ENCODE measurements at places on chromosomes 7 and 10.

GRCh38 chr10:49351669-49352068, 44.2 kb downstream of the DRGX start:
- DNase-seq = no peak

GRCh38 chr10:70348228-70348850, 34.1 kb downstream of the LRRC20 start:
- peak; percentile 26 for DNase-seq

DNA sequence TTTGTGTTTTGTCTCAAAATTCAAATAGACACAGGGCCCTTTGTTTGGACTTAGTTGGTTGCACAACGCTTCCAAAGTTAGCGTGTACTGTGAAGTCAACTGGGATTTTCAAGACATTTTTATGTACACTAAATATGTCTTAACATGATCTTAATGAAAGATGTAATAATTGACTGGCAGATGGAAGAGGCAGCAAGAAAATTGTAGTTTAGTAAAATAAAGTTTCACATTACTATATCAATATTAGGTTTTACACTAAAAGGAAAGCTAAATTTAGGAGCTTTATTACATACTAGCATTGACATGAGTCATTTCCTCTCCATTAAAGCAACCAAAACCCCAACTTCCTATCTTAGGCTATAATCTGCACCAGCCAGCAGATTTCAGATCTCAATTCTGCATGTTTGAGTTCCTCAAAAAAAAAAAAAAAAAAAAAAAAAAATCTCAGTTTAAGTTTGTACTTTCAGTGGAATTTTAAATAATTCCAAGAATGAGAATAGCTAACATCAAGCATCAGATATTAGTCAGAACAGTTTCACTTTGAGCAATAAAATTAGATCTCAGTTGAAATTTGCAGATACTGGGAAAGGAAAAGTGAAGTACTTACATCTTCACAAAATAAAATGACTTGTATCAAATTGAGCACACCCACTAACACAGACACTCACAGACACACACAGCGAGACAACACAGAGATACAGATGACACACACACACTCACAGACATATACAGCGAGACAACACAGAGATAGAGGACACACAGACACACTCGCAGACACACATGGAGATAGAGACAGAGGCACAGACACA, 346.6 kb upstream of the KLF6 start:
- DNase-seq = peak; percentile 94

DNA sequence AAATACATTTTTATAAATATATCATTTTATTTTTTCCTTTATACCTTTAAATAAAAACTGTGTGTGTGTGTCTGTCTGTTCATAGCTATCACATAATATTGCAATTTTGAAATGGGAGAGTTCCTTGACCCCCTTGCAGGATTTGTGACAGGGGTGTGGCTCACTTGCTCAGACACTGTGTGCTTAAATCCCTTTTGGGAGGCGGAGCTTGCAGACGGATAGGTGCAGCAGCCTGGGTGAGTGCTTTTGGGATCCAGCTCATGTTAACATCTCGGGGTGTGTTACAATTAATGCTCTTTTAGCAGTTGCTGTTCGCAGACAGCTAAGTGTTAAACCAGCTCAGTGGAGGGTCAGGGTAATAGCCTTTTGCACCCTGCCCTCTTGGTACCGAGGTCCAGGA, 459.8 kb downstream of the IPMK start:
- DNase-seq = no peak

DNA sequence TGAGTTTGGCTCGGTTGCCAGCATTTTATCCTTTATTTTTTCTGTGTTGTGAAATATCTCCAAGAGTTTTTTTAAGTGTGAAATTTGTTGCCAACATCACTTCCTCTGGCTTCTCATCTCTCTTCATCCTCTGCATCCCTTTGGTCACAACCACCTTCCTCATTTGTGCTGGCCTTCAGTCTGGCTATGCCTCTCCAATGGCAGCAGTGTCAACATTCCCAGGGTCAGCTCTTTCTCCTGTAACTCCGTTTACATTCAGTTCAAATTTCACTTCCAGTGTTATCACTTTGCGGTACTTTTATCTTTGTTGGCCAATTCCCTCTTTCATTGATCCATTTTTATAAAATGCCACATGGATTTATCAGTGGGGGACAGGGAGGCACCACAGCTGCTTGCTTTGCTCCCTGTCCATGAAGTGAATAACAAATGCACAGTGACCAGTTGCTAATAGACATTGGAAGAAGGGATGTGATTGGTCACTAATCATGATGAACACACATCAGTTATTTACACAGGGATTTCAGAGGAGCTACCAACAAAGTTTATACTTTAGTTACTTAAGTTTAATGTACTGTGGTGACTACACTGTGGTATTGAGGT, 311.4 kb upstream of the LRGUK start:
- peak; percentile 24 for DNase-seq

DNA sequence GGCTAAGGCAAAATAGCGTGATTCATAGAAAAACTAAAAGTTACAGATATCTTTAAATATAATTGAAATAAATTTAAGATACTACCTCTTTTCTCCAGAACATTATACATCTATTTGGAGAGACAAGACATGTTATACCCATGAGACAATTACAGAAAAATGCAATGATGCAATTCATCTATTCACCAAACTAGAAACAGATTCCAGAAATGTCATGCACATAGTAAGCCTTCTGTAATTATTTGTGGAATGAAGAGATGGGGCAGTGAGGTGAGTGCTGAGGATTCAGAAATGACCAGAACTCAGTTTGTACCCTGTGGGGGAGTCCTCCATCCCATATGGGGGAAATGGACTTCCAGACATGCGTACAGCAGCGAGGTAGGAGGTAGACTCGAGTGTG, 99.4 kb downstream of the MKX start:
- DNase-seq = peak; percentile 89

GRCh38 chr10:30701451-30702173, 72.1 kb upstream of the LYZL2 start:
- peak; percentile 59 for DNase-seq

DNA sequence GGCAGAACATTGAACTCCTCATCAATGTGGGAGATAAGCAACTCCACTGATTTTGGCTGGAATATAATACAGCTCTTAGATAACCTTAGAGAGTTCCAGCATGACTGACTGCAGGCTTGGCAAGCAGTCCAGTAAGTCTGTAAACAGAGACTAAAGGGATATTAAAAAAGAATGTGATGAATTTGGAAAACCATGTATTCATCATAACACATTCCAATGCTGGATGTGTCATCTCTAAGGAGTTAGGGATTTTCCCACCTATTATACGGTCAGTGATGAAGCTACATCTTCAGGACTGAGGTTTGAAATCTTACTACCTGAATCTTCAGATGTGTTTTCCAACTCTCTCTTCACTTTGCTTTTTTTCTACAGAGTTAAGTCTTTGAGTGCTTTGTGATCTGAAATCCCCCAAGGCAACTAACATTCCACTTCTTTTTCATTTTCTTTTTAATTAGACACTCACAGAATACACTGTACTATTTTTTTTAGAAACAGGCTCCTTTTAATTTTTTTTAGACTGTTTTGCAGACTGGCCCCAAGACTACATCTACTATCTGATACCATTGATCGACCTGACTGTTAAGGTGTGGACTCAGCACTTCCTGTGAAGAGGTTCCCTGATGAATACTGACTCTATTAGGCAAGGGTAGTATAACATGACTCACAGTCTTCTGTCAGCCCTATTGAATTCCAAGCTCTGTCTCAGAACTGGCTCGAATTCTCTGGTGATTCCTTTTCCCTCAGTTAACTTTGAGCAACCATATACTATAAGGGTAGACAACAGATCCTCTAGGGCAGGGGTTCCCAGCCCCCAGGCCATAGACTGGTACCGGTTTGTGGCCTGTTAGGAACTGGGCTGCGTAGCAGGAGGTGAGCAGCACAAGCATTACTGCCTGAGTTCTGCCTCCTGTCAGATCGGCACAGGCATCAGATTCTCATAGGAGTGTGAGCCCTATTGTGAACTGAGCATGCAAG, 678.2 kb downstream of the GRM8 start:
- DNase-seq = peak; percentile 87

DNA sequence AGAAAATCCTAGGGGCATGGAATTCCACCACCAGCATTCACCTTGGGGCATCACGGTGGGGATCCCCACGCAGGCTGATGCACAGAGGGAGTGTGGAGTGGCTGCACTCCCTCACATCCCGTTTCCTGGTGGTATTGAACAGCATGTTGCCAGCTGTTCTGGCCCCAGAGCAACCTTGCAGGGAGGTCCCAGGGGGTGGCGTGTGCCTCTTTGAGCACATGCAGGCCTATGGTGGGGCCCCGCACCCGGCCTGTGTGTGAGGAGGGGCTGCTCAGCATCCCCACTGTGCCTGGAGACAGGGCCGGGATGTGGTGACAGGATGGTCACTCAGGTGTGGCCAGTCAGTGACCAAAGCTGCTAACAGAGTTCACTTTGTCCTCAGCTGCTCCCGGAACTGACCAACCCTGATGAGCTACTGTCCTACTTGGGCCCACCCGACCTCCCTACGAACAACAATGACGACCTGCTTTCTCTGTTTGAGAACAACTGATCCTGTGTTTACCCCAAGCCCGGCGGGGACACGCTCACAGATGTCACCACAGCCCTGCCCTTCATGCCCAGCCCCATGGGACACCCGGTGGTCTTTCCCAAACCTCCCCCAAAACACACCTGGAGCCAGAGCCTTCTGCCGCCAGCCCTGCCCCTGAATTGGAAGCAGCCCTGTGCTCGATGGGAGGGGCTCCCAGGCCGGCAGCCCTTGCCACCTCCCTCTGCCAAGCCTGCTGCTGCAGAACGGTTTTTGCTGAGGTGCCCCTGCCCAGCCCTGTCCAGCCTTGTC, 18.7 kb downstream of the ZMIZ2 start:
- no peak for DNase-seq

- DNase-seq = no peak
These were observed 49.2 kb upstream of the ZMIZ1 start for GRCh38 chr10:79019441-79020014.

- DNase-seq = no peak
These were observed 56.6 kb downstream of the VOPP1 start for GRCh38 chr7:55515569-55516279.

GRCh38 chr7:140304191-140304799, 94.0 kb downstream of the SLC37A3 start:
- DNase-seq = peak; percentile 8

- DNase-seq = peak; percentile 45
These were observed 137.7 kb downstream of the DKK1 start for GRCh38 chr10:52451817-52452216.

DNA sequence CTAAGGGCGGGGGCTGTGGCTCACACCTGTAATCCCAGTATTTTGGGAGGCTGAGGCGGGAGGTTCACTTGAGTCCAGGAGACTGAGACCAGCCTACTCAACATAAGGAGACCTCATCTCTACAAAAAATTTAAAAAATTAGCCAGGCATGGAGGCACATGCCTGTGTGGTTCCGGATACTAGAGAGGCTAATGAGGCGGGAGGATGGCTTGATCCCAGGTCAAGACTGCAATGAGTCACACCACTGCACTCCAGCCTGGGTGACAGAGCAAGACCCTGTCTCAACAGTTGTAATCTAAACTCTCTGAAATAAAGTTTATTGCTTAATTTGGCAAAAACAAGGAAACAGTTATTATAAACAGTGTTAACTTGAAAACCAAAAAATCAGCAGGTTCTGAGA, 123.3 kb downstream of the USP6NL start:
- DNase-seq = no peak

DNA sequence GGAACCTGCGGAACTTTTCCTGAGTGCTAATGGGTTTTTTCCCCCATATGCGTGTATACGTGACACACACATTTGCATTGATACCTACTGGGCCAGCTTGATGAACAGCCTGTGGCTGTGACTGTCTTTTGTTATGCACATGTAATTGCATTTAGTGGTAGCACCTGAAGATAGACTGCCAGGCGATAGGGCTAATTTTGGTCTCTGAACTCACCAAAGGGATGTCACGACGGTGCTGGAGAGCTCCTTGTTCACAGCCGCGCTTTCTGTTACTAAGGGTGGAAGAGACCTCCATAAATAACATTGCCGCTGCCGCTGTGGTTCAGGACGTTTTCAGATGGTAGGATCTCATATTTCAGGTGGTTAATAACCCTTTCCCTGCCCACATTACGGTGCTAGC, 133.2 kb downstream of the CAMK1D start:
- DNase-seq = no peak

DNA sequence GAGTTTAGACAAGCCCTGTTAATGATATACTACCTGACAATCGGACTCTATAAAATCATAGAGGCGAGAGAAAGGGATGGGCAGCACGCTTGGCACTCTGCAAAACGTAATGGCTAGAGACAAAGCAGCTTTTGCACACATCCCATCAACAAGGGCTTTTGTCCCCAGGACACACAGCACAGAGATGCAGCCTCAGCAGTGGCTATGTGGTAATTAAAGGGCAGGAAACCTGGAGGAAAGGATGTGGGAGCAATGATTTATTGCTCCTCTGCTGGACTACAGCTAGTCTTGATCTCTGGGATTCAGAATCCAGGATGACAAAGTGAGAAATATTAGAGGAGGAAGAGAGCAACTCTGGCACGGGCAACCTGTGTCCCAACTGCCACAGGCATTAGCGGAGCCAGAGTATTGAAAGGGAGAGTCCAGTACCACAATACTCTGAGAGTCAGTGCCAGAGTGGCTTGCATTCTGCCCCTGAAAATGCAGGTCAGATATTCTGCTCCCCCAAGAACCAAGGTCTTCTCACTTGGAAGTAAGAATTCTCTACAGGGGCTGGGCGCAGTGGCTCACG, 96.5 kb downstream of the ARMH3 start:
- no peak for DNase-seq

- DNase-seq = no peak
These were observed 580 bp downstream of the ZNF775 start for GRCh38 chr7:150379441-150380379.

DNA sequence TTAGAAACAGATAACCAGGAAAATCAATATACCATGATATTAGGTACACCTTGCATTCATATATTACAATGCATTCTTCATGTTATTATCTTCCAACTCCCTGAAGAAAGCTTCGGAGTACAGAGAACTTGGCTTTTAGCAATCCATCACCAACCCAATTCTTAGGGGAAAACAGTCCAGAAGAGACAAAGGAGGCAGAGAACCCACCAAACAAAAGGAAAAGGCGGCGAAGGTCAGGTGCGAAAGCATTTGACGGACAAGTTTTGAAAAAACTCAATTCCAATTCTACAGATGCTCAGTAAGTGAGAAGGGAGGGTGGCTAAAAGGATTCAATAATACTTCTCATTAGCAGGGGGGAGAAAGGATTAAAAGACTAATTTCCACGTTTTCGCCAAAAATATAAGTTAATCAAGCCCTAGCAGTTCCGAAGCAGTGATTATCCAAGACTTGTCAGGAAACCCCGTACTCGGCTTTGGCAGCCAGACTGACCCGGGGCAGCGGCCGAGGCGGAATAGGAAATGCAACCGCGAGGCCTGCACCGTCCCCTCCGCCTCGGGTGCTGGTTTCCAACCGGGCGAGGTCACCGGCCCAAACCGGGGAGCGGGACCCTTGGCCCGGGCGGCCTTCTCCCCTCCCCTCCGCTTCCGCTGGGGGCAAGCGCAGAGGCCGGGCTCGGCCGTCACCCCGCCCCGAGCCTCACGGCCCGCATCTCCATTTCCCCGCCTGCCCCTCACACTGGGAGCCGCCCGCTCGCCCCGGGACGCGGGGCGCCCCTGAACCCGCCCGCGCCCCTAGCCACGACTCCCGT, 747 bp downstream of the GDI2 start:
- DNase-seq = no peak
